ENCODE measurements at places on chromosomes 7 and 10.

DNA sequence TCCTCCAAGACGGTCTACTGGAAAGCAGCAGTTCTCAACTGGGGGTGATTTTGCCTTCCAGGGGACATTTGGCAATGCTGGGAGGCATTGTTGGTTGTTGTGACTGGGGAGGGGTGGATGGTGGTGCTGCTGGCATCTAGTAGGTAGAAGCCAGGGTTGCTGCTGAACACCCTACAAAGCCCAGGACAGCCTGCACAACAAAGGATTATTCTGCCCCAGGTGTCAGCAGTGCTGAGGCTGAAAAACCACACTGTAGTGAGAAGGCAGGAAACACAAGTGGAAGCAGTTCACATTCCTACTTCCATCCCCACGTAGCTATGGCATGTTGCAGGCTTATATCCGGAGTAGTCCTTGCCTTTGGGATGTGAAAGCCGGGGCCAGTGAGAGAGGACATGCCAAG lies 86.9 kb downstream of the AOAH start:
- DNase-seq, result no peak

- no peak for DNase-seq
Observed at GRCh38 chr10:22560096-22560912, 154.1 kb downstream of the PIP4K2A start.

- DNase-seq, result no peak
Observed at GRCh38 chr10:131888186-131888604, 12.6 kb upstream of the PPP2R2D start.

GRCh38 chr7:101681170-101682007 lies 52.3 kb upstream of the MYL10 start:
- no peak for DNase-seq

DNA sequence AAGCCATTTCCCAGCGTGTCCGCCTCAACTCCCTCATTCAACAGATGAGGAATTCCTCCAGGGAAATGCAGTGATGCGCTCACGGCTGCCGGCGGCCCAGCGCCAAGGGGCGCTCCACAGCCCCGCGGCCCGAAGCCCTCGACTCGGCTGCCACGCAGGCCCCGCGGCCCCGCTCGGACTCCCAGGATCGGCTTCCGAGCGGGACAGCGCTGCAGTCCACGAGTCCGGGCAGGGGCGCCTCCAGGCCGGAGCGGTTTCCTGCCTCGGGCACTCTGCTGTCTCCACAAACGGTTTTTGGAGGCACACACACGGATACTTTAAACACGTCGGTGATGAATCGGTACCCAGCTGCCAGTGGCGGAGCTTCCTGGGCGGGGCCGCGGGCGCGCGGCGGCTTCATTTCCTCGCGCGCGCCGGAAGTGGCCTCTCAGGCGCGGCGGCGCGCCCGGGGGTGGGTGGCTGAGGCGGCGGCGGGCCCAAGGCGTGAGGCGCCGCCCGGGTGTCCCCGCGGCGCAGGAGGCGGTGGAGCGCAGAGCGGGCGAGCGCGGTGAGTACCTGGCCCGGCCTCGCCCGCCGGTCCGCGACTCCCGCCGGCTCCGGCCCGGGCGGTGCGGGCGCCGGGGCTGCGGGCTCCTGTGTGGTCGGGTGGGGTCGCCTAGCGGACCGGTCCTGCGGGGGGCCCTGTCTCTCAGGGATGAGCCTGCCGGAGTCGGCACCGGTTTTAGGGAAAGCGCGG lies at the start of gene CSGALNACT2:
TSS of gene CSGALNACT2 (plus strand) at position 425 of the 736 bp plus-strand sequence. CDS start 16,705 bp downstream, outside the sequence.
- peak; percentile 84 for DNase-seq

DNA sequence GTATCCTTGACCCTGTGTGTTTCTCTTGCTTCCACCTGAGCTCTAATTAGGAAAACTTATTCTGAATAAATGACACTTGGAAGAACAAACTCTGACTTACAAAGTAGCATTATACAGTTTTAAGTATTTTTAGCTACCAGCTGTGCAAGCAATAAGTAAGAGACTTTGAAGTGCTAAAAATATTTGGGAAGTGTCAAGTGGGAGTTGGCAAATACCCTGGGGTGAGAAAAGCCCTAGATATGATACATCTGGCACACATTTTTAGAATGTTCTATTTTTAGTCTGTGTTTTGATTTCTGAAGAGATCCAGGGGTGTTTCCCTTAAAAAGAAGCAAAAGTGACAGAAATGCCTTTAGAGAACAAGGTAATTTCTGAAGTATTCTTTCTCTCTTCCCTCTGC lies 132.7 kb upstream of the TEX47 start:
- DNase-seq, result no peak

DNA sequence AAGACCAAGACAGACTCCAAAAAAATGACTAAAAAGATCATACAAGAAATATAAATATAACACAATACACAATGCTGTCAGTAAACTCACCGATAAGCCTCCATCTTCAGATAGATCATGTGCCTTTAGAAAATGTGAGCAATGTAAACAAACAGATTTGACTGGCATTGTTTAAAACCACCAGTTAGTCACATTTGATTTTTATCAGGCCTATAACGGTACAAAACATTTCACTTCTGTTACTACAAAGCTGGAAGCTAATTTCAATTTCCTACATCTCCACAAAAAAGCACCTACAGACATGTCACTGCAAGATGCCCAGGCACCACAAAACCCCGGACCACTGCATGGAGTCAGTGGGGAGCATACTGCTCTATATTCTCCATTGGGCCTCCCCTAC lies 18.9 kb downstream of the SGMS1 start:
- no peak for DNase-seq

GRCh38 chr7:154859747-154860620 lies 142.9 kb downstream of the PAXIP1 start:
- DNase-seq, result no peak

DNA sequence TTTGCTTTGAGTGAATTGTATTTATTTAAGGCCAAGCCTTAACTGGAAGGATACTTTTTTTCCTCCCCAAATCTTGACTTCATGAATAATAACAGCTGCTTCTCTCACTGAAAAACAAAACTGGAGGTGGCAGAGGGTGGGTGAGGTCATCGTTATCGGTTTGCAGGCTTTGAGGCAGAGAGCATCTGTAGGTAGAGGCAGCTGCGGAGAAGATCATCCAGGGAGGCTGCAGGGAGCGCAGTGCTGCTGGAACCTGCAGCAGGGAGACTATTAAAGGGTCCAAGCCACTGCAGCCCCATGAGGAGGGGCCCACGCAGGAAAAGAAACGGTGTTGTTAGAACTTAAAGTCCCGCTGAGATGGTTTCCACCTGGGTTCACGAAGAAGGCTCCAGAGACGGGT lies 112.1 kb upstream of the SDK1 start:
- no peak for DNase-seq

DNA sequence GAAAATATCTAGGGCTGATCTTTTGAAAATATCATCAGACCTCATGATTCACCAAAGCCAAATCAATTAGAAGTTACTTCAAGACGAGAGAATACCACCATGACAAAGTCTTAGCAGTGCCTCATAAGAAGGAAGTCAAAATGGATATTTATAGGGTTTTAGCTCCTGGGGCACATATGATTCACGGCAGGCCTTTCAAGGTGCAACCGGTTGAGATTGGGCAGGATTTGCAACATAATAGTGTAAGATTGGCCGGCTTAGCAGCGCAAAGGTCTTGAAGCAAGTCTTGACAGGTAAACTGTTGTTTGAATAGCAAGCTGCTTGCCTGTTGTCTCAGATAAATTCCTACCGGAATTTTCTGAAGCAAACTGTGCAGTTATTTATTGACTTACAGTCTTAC lies 17.5 kb downstream of the ADRB1 start:
- DNase-seq, result no peak

DNA sequence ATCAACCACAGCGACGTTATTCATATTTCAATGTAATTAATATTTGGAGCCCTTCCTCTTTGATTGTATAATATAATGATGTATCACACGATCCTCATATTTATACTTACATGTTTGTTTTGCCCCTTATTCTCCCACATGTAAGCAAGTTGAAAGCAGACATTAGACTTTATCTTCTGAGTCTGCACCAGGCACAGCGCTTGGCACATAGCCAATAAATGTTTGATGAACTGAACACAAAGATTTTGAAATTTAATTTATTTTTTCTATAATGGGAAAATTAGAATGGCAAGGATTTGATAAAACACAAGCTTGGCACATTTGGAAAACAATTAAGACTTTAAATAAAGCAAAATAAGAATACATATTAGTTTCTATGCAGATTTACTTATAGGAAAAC lies 31.6 kb downstream of the ZFAND4 start:
- no peak for DNase-seq

GRCh38 chr7:151425670-151426440 lies 14.1 kb downstream of the CRYGN start:
- DNase-seq, result no peak

GRCh38 chr10:2262333-2262732 lies 525.0 kb upstream of the ADARB2 start:
- DNase-seq, result no peak

DNA sequence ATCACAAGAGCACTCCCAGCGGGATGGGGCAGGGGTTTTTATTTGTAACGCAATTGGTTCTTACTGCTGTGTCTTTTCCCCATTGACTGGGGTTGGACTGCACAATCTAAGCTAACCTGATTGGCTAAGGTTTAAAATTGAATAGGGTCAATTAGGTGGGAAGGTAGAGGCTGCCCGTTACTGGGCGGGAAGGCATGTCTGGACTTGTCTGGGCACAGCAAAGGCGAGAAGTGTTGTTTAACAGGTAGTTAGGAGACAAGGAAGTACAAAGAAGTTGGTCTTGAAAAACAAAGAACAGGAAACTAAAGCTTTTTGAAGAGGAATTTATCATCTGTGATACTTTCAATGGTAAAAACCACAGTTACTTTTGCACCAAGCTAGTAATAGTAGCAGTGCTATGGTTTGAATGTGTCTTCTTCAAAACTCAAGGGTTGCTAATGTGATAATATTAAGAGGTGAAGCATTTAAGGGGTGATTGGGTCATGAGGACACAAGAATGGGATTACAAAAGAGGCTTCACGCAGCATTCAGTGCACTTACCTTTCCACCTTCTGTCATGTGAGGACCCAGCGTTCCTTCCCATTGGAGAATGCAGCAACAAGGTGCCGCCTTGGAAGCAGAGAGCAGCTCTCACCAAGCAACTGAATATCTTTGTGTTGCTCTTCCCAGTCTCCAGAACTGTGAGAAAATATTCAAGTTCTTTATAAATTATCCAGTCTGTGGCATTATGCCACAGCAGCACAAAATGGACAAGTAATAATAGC lies 875.5 kb upstream of the SORCS1 start:
- DNase-seq, result no peak

DNA sequence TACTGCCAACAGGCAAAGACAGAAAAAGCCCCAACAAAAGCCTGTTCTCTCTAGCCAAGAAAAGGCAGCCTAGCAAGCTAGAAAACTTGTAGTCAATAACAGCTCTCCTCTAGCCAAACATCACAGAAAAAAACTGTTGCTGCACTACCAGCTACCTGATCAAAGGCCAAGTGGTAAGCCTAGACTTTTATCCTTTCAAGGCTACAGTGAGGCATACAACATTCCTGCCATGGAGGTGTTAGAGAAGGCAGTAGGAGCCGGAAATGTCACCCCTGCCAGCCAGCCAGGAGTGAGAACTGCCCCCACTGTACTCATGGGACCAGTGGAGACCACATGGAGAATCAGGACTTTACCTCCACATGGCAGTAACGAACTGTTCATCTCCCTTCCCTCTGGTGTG lies 31.2 kb downstream of the CCDC126 start:
- no peak for DNase-seq

GRCh38 chr7:48424731-48425130 lies 253.5 kb downstream of the ABCA13 start:
- no peak for DNase-seq

DNA sequence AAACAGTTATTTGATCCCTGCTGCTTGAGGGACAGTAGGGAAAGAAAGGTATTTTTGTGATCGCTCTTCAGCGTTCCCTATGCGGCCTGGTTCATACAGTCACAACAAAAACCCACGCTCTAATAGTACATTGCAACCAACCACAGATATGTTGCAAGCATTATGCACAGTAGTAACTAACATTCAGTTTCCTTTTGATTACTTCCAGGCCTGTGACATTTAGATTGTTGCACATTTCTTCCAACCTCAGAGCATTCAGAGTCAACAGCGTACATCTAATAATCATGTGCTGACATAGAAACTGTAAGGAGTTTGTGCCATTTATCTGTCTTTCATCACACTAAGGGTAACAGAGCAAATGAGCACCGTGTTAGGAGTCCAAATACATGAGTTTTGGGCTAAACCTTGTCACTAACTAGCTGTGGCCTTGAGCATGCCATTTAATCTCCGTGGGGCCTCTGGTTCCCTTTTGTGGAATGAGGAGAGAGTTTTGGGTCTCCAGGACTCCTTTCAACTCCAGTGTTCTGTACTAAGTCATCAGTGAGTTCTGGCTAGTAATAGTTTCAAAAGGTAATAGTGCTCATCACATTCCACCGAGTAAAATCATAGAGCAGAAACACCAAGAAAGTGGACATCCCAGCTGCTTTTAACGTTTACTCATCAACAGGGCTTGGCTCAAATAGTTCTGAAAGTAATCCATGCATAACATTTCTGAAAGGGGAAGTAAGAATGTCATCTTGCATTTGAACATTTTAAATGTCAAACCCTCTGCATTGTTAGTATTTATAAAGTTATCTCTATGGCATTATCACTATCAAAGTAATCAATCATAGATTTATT lies 99.0 kb upstream of the FZD1 start:
- no peak for DNase-seq

DNA sequence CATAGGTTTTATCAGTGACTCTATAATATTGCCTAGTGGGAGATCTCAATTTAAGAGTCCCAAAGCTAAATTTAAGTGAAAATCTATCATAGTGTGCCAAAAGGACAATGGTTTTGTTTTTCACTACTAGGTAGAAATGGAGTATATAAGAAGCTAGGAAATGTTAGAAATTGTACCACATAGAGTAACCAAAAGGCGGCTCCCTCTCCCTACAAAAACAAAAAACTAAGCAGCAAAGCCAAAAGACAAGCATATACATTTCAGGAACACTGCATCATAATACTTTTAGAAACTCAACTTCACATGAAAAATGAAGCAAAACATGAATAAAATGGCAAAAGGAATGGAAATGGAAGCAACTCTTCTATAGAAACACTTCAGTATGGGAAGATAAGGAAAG lies 271.6 kb downstream of the CACNA2D1 start:
- DNase-seq, result no peak

- no peak for DNase-seq
Observed at GRCh38 chr7:93914581-93915066, 6.9 kb upstream of the GNG11 start.

DNA sequence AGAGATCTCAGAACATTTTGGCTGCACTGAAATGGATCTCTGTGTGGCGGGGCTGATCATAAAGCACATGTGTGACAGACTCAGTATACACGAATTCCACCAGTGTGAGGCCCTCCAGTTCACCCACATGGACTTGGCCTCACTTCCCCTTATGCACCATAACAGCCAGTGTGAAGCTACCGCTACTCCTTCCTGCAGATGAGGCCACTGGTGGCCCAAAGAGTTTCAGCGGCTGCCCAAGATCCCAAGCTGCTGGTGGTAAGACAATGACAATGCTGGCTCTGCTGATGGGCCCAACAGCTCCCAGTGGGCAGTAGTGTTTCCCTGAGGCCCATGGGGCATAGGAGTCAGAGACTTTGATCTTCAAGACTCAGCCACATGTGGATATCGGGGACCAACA lies 21.0 kb upstream of the C10orf71 start:
- no peak for DNase-seq
